ENCODE measurements at places on chromosomes 6 and 20. TPM values are rescaled to one million over a fixed set of nuclear protein-coding genes. Genes with fewer than 3 reads are reported as not detected.

DNA sequence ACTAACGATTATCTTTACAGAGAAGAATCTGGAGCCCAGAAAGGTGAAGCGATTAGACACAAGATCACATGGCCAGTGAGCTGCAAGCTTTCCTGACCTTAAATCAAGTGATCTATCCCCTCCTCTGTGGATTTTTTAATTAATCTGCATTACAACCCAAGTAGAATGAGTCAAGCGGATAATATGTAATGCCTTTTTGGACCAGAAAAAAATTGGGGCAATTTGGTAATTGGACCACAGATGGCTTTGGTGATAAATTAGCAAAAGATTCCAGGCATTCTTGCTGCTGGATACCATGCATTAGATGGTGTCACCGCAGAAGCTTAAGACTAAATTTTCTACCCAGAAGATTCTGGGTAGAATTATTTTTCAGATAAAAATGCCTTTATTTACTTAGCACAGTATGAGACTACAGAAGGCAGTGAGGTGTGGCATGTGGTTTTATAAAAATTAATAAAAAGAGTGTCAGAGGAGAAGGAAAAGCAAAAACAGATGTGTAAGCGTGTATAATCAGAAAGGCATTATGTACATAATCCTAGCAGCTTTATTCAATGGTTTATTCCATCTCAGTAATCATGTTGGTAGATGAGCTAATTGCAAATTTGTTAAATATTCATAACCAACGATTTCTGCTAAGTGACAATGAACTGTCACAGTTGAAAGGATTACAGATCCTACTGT, 53.9 kb upstream of the PCSK2 start:
- no peak for DNase-seq
- no peak overlapping the region for H3K4me3 ChIP-seq
- no peaks in the 10 kb centered on the region for H3K36me3 ChIP-seq
- no peak overlapping the region for H3K27ac ChIP-seq

GRCh38 chr6:53544217-53544469, 758 bp downstream of the GCLC start:
- DNase-seq, result no peak
- H3K4me1 ChIP-seq, result peaks cover 70% of the 10 kb centered on the region
- no peaks in the 10 kb centered on the region for H3K36me3 ChIP-seq
- peak overlapping the region; percentile 92 for H3K4me3 ChIP-seq
- no peaks in the 10 kb centered on the region for H3K27me3 ChIP-seq

PRDM13 gene
- not detected for total RNA-seq

BIRC7 gene
- not detected for total RNA-seq

- H3K36me3 ChIP-seq, result no peaks in the 10 kb centered on the region
- H3K27ac ChIP-seq, result peak overlapping the region; percentile 84
- no peaks in the 10 kb centered on the region for H3K27me3 ChIP-seq
- H3K4me1 ChIP-seq, result peaks cover 6% of the 10 kb centered on the region
- DNase-seq, result no peak
Measured at GRCh38 chr6:110357298-110357663, 868 bp downstream of the METTL24 start.

- H3K4me3 ChIP-seq, result no peak overlapping the region
- H3K27ac ChIP-seq, result no peak overlapping the region
- no peak for DNase-seq
- no peaks in the 10 kb centered on the region for H3K36me3 ChIP-seq
- no peaks in the 10 kb centered on the region for H3K27me3 ChIP-seq
- no peaks in the 10 kb centered on the region for H3K4me1 ChIP-seq
Measured at GRCh38 chr20:49727478-49727877, 13.8 kb upstream of the B4GALT5 start.

IRF4 gene
- 7.0 TPM for total RNA-seq

GPR6 gene
- not detected for total RNA-seq

DNA sequence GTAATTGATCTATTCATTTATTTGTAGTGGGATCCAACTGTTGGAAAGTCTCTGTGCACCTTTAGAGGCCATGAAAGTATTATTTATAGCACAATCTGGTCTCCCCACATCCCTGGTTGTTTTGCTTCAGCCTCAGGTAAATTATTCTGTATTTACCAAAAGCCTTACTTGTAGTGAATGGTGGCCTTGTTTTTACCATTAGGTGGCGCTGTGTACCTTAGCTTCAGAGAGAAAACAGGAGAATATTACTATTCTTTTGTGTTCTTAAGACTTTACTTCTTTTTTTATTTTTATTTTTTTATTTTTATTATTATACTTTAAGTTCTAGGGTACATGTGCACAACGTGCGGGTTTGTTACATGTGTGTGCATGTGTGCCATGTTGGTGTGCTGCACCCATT, 23.7 kb downstream of the PEX7 start:
- H3K4me1 ChIP-seq, result peaks cover 8% of the 10 kb centered on the region
- peak; percentile 43 for DNase-seq
- H3K4me3 ChIP-seq, result no peak overlapping the region
- H3K27me3 ChIP-seq, result no peaks in the 10 kb centered on the region
- no peak overlapping the region for H3K27ac ChIP-seq

- DNase-seq, result peak; percentile 72
- H3K27ac ChIP-seq, result no peak overlapping the region
- no peak overlapping the region for H3K4me3 ChIP-seq
Measured at GRCh38 chr6:169087443-169088041, 166.1 kb downstream of the THBS2 start.

- H3K4me1 ChIP-seq, result no peaks in the 10 kb centered on the region
- H3K27ac ChIP-seq, result no peak overlapping the region
- DNase-seq, result no peak
- H3K27me3 ChIP-seq, result no peaks in the 10 kb centered on the region
- no peak overlapping the region for H3K4me3 ChIP-seq
- H3K36me3 ChIP-seq, result no peaks in the 10 kb centered on the region
Measured at GRCh38 chr6:74100719-74101287, 404.8 kb downstream of the CD109 start.

TPD52L2 gene
- total RNA-seq, result 42.0 TPM

- no peak for DNase-seq
- no peak overlapping the region for H3K27ac ChIP-seq
- H3K4me3 ChIP-seq, result no peak overlapping the region
- H3K27me3 ChIP-seq, result no peaks in the 10 kb centered on the region
Measured at GRCh38 chr20:7806831-7807230, 133.4 kb downstream of the HAO1 start.

- peaks cover 3% of the 10 kb centered on the region for H3K4me1 ChIP-seq
- no peak overlapping the region for H3K4me3 ChIP-seq
- no peak overlapping the region for H3K27ac ChIP-seq
- no peaks in the 10 kb centered on the region for H3K36me3 ChIP-seq
Measured at GRCh38 chr20:45038745-45039474, 62.0 kb downstream of the KCNS1 start.

- peaks cover 69% of the 10 kb centered on the region for H3K4me1 ChIP-seq
- H3K27me3 ChIP-seq, result no peaks in the 10 kb centered on the region
- no peak for DNase-seq
- peaks cover 33% of the 10 kb centered on the region for H3K36me3 ChIP-seq
- no peak overlapping the region for H3K27ac ChIP-seq
Measured at GRCh38 chr6:3742076-3742425, 9.5 kb downstream of the PXDC1 start.

GRCh38 chr20:44080646-44081267, 106.2 kb downstream of the JPH2 start:
- H3K27ac ChIP-seq, result no peak overlapping the region
- no peak overlapping the region for H3K4me3 ChIP-seq
- DNase-seq, result peak; percentile 82
- no peaks in the 10 kb centered on the region for H3K36me3 ChIP-seq

Data from stomach (tissue), 19 donors.